Skeletal muscle cell (primary cell): ENCODE measurements at places on chromosomes 3 and 15.
A peak's percentile ranks its signal among the peaks of the same experiment; 100 is the strongest.

DNA sequence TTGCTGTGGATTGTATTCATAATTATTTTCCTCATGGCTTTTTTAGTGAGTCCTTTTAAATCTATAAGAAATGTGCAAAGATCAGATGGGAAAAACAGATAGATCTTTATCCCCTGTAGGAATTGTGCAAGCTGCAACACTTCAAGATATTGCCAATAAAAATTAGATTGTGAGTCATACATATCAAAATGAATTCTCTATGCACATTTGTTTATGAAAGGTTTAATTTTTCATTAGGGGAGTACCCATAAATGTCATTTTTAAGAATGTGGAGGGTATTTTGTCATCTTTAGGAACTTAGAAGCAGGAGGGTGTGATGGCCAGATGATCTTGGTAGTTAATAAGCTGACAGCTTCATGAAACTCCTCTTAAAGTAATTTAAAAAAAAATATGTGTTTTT, 2.9 kb downstream of the PIAS1 start:
- no peak for DNase-seq

GRCh38 chr3:126261037-126261436, 80.7 kb upstream of the ALDH1L1 start:
- peak; percentile 68 for DNase-seq

DNA sequence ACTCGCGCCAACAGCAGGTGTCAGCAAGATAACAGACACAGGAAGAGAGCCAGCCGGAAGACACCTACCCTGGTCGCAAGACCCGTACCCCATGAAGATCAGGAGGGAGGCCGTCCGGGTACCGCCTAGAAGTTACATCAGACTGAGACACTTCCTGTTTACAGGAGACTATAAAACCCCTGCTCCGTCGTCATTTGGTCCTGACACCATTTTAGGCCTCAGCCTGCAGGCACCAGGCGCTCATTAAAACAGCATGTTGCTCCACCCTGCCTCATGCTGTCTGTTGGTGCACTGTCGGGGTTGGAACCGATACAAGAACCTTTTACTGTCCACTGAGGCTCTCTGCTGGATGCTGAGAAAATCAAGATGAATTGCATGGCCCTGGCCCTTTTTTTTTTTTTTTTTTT, 15.6 kb upstream of the PRTG start:
- no peak for DNase-seq

DNA sequence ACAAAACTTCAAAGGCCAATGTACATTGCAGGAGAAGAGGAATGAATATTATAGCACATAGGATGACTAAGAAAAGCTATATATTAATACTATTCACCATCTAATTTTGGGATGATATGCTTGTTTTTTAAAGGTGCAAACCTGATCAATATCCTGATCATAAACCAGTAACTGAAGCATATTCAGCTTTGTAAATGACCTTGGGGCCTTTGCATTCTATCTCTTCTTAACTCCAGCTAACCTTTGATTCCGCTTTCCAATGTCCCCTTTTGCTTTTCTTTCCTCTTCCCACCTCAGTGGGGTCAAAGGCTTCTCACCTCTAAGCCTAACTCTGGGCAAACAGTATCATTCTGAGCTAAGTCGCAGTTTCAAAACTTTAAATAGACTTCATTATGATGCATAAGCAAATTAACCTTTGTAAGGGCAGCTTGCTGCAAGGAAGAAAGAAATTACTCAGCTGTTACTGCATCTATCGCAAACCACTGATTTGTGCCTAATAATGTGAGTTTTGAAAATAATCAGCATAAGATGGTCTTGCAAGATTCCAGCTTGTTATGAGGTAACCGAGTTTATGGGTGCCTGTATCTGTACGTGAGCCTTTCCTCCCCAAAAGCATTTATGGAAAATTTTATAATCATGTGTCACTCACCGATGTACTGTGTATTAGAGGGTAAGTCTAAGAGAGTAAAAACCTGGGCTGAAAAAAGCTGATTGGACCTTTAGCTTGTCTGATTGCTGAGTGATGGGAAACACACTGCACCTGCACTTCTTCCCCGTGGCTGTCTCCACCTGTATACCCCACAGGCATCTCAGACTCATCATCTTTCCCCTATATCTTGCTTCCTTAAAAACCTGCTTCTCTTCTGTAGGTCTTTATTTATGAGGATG, 116.8 kb downstream of the TPRG1 start:
- no peak for DNase-seq

- no peak for DNase-seq
Measured at GRCh38 chr15:50884540-50884939, 23.9 kb upstream of the AP4E1 start.

- DNase-seq, result no peak
Measured at GRCh38 chr3:55540579-55540978, 53.5 kb upstream of the WNT5A start.

GRCh38 chr3:139297588-139298311, 46.1 kb upstream of the MRPS22 start:
- DNase-seq, result no peak

DNA sequence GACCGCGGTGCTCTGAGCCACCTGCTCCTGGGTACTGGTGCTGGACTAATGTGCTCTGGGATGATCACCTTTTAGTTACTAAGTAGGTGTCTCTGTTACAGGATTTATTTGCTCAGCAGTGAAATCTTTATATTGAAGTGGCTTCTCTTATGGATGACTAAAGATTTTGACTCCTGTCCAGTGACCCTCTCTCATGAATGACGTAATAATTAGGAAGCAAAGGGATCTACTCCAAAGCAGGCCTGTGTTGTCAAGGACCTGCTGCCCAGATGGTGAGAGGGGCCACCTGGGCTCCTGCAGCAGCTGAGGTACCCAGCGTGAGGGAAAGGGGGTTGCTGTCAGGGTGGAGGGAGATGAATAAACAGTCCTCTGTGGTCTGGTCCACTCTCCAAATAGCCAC, 263.6 kb downstream of the GABRG3 start:
- DNase-seq, result no peak

DNA sequence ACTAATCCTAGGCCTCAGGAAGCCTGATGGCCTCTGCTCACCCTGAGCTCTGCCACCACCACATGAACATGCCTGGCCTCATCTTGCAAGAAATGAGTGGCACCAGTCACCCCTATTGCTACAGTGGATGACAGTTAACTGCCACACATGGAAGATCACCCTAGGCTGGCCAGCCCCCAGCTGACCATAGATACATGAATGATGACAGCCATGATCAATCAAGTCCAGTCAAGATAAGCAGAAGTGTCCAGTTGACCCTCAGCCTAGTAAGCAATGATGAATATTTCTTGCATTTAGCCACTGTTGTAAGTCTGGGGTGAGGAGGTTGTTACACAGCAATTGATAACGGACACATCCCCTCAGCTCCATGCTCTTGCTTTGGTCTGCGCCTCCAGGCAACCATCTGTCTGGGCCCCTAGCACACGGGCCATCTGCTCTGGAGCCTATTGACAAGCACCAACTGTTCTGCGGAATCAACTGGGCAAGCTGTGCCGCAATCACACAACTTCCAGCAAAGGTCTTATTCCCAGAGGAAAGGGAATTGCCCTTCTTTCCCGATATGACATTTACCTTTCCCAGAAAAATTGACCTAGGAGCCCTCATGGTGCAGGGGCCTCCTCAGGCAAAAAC, 2.2 kb upstream of the LYZL4 start:
- DNase-seq, result no peak

GRCh38 chr3:127831723-127832172, 9.4 kb upstream of the MGLL start:
- DNase-seq, result no peak

DNA sequence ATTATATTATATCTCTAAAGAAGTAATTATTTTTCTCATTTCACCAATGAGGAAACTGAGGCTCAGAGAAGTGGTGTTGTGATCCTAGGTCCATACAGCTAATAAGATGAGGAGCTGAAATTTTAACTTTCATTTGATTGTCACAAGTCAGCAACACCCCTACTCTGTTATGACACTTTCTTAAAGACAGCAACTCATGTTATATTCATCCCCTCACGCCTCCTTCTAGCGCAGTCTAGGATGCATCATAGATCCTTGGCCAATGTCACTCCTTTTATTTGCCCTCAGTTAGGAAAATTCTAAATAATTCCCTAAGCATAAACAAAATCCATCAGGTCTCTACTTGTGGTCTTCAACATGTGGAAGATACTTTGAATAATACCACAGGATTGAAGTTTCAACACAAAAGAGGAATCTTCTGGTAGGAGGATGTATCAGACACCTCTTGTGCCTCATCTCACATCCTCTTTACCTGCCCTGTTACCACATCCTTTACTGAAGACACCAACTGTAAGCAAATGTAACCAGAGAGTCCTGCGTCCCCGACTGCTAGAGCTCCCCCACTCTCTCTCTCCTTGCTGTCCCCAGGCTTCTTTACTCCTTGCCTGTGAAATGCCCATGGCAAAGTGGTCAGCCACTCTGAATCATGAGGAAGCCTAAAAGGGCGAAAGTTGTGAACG, 53.7 kb downstream of the TRIM42 start:
- no peak for DNase-seq

- DNase-seq, result no peak
Measured at GRCh38 chr3:48561045-48561736, 2.4 kb downstream of the UCN2 start.

- DNase-seq, result no peak
Measured at GRCh38 chr3:12663401-12663935, 449 bp downstream of the RAF1 start.

DNA sequence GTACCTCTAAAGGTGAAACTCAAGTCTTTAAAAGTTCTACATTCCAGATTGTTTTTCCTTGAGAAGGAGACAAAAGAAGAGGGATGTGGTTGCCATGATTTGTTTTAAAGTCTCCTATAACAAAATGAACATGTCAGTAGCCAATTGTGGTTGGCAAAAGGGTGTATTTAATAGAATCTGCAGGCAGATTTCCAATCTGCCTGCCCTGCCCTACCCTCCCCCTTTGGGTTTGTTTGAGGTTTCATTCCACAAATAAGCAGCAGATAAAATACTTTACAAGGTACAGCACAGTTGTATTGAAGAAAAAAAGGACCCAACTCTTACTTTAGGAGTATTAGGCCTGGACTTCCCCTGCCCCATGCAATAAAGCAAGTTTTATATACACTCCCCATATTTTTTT, 59.5 kb downstream of the MLH1 start:
- DNase-seq, result no peak

DNA sequence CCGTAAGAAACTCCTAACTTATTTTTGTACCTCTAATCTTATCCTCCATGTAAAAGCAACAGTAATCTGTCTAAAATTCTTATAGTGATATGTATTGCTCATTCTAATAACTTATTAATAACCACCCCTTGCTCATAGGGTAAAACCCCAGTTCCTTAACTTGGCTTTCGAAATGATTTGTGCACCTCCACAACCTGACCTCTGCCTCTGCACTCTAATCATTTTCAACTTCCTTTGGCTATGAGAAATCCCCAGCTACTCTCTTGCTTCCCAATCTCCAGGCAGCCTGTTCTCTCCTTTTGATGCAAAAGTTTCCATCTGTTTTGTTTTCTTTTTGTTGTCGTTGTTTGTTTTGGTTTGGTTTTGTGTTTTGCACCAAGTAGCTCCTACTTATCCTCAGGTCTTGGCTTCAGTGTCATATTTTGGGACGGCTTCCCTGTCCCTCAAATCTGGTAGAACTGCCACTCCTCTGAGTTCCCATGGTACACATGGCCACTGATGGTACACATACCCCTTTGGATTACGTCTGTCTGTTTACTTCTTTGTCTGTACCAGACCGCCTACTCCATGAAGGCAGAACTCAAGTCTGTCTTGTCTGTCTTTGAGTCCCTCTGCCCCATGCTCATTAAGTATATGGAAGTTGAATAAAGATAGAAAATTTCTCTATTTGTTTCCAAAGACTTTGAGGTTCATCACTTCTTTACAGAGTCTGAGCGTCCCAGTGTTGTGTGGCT, 105.6 kb upstream of the TGFBR2 start:
- no peak for DNase-seq

GRCh38 chr3:183381179-183381578, 47.2 kb downstream of the MCF2L2 start:
- DNase-seq, result peak; percentile 51

GRCh38 chr3:53994986-53995603, 103.4 kb upstream of the SELENOK start:
- DNase-seq, result no peak

- DNase-seq, result no peak
Measured at GRCh38 chr3:136898954-136899353, 36.9 kb downstream of the NCK1 start.

DNA sequence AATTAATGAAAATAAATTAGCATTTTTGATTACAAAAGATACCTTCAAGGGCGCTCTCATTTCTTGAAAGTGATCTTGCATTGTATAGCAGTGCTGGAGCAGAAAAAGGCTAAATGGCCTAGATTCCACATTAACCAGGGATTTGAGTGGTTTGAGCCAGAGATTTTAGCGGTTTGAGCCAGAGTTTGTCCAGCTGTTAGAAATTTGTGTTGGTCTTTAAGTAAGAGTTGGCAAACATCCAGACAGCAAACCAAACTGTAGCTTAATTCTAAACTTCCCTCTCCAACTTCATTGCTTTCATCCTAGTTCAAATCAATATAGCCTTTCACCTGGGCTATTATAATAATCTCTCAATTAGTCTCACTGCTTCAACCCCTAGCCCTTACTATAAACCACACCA, 351.7 kb downstream of the IGSF11 start:
- no peak for DNase-seq

GRCh38 chr3:187101184-187102072, 37.9 kb downstream of the RPL39L start:
- peak; percentile 39 for DNase-seq

- no peak for DNase-seq
Measured at GRCh38 chr15:57792724-57793449, 86.4 kb downstream of the POLR2M start.

- no peak for DNase-seq
Measured at GRCh38 chr3:42638339-42638842, 15.1 kb upstream of the ZBTB47 start.

DNA sequence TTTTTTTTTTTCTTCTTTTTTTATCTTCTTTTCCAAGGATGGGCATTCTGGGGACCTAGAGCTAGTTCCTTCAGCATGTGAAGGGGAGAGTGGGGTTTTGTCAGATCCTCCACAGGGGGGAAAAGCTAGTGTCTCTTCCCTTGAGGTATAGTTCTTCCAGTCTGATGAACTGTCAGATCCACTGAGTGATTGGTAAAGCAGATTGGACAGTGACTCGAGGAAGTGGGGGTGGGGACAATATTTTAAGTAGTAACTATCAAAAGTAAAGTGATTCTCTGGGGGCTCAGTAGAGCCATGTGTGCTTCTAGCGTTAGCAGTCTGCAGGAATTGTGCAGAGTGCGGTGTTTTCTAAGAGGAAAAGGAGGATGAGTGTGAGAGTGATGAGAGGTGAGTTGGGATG, 62.0 kb upstream of the TRIM71 start:
- DNase-seq, result no peak

- DNase-seq, result no peak
Measured at GRCh38 chr3:48299746-48300712, 33.4 kb downstream of the SPINK8 start.

- DNase-seq, result no peak
Measured at GRCh38 chr3:176795891-176796290, 401.4 kb downstream of the TBL1XR1 start.

DNA sequence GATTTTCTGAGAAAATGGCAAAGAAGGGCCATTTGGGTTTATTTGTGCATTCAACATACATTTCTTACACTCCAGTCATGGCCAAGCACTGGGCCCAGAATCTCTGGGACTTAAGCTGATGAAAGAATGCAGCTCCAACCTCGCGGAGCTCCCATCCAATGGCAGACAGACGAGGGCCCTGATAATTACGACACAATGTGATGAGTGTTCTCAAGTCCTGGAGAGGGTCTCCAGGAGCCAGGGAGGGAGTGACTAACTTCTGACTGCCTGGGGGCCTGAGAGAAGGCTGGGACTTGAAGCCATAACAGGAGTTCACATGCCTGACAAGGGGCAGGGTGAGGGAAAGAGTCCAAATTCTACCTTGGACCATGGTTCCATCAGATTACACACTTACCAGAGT, 42.6 kb upstream of the BNC1 start:
- no peak for DNase-seq

GRCh38 chr3:97990624-97991292, 18.5 kb upstream of the RIOX2 start:
- DNase-seq, result no peak
